Activated naive CD4-positive, alpha-beta T cell (primary cell): ENCODE measurements at places on chromosomes 7 and 10.

- DNase-seq, result peak; percentile 3
Measured at GRCh38 chr10:99658622-99659030, 683 bp upstream of the ENTPD7 start.

DNA sequence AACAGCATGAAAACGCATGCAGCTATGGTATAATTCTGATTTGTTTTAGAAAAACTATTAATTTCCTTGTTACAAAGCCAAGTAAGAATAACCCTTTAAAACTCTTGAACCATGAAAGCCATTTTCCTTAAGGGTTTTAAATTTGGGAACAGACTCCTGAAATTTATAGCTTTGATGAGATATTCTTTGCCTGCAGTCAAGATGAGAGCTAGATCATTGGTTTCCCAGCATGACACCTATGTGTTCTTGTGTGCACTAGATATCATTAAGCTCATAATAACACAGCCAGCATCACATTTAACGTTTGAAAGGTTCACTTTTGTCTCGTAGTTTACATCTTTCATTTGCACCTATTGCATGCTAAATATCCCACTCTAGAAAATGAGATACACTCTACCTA is 202.2 kb downstream of the PHF14 start:
- DNase-seq, result no peak

- DNase-seq, result no peak
Measured at GRCh38 chr7:35365523-35365922, 111.6 kb upstream of the TBX20 start.

GRCh38 chr7:82339958-82340357 is 103.6 kb downstream of the CACNA2D1 start:
- no peak for DNase-seq

DNA sequence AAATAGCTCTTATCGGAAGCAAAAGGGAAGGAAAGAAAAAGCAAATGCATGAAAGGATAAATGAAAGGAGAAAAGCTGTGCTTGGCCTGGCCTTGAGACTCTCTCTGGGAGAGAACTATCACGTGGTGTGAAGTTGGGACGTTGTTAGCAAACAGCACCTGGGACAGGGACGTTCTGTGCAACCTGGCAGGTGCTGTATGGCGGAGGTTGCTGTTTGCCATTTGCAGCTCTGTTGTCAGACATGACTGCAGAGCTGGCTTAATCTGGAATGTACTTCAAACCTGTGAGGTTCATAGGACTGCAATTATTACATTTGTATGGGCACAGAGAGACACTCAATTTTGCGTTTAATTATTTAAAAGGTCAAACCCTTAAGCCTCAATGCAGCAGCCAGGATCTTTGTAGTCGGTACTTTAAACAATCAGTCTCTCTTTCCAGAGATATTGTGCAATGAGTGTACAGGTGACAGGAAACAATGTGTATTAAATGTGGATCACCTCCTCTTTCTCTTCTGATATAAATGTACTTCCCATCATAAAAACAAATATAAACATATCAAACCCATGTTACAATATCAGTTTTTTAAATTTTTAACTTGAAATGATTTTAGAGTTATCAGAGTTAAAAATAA is 800.5 kb upstream of the KCND2 start:
- no peak for DNase-seq

DNA sequence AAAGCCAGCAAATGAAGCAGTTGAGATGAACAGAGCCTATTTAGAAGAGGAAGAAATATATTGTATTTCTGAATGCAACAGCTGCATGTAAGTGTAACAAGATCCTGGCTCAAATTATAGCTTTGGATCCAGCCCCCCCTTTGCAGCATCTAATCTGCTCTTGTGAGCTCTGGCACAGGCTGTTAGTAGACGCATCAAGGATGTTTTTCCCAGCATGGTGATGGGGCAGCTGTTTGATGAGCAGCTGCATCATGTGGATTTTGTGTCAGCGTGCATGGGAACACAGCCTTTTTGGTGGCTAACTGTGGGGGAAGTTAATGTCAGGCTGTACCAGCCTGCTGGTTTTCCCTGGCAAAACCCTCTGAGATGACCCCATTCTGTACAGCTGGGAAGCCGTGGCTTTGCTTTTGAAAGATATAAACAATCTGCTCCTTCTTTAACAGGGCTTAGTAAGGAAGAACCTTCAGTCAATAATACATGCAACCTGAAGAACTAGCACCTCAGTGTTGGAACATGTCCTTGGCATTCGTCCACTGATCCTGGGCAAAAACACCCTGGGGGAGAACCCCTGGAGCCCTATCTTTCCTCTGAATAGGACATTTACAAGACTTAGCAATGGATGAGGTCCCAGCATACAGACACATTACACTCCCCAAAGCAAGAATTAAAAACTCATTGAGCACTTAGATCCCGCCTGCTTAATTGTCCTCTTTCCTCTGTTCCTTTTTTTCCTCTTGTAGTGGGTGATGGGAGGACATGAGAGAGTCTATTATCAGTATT is 70.6 kb downstream of the NPS start:
- DNase-seq, result no peak

DNA sequence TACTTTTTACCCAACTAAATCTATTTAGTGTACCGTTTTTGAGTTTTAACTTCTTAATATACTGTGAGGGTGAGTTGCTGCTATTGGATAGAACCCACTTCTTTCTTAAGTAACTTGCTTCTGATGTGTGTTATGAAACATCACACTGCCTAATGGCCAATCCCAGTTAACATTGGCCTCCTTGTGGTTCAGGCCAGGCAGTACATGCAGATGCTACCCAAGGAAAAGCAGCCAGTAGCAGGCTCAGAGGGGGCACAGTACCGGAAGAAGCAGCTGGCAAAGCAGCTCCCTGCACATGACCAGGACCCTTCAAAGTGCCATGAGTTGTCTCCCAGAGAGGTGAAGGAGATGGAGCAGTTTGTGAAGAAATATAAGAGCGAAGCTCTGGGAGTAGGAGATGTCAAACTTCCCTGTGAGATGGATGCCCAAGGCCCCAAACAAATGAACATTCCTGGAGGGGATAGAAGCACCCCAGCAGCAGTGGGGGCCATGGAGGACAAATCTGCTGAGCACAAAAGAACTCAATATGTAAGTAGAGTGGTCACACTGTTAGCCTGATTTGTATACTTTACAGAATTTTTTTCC is 39.7 kb downstream of the TES start:
- no peak for DNase-seq

GRCh38 chr7:36207451-36208291 is 54.6 kb downstream of the EEPD1 start:
- DNase-seq, result no peak

- DNase-seq, result no peak
Measured at GRCh38 chr7:16646472-16647072, 591 bp downstream of the BZW2 start.
